ENCODE measurements at places on chromosomes 3 and 15.

DNA sequence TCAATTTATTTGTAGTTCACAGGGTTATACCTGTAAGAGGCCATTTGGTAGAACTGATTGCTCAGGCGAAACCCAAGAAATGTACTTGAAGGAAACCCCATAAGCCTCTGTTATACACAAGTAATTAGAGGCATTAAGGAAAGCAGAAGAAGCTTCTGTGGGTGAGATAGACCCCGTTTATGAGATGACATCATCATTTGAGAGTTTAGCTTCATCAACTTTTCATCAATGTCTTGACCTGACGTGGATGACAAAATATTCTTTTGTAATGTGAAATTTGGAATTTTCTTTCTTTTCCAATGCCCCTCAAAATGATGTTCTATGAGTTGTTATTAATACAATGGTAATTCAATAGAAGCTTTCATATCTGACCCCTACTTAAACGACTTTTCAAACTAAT is 136.2 kb downstream of the MDFIC2 start:
- DNase-seq: no peak

GRCh38 chr3:146180376-146180775 is 19.4 kb upstream of the PLOD2 start:
- DNase-seq: no peak

DNA sequence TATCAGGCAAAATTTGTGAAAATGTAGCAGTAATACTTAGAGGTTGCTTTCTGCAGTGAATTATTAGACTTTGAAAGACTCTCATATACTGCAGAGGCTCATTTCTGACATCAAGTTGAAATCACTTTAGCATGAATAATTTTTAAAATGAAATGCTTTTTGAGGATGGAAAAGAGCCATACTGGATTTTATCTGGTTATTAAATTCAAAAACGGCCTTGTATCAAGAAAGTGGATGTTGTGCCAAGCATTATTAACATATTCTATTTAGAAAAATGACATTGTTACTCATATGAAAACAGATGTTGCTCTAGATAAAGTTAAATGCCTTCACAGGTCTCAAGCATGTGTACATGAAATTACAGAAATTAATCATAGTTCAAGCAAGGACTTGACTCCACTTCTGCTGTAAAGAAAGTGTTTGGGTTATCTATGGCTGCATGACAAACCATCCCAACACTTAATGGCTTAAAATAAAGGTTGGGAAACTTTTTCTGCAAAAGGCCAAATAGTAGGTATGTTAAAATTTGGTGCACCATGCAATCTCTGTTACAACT is 64.5 kb upstream of the ZNF280D start:
- no peak for DNase-seq

GRCh38 chr3:129119365-129120100 is 2.1 kb downstream of the RAB43 start:
- no peak for DNase-seq

DNA sequence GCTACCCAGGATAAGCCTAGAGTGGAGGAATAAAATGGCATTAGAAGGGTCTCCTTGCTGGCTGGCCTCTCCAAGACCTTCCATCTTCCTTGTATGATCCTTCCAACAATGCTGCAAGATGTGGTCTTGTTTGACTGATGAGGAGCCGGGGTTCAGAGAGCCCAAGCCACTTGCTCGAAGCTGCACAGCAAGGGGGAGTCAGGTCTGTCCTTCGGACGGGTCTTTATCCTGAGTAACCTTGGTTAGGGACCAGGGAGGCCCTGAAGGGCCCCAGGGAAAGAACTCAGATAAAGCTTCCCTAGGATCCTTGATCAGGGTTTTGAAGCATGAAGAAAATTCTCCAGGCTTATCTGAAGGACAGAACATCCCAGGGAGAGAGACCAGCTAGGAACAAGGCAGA is 7.0 kb upstream of the DNAJB8 start:
- DNase-seq: no peak

- no peak for DNase-seq
These were observed 30.2 kb downstream of the HEG1 start for GRCh38 chr3:125025642-125026041.

GRCh38 chr3:40913192-40913591 is 286.1 kb upstream of the CTNNB1 start:
- no peak for DNase-seq

GRCh38 chr3:56771376-56771775 is 30.4 kb downstream of the ARHGEF3 start:
- no peak for DNase-seq
